Left lung (tissue), 14 donors: ENCODE measurements at places on chromosomes 13 and 19. TPM values are rescaled to one million over a fixed set of nuclear protein-coding genes. Genes with fewer than 3 reads are reported as not detected.

DNA sequence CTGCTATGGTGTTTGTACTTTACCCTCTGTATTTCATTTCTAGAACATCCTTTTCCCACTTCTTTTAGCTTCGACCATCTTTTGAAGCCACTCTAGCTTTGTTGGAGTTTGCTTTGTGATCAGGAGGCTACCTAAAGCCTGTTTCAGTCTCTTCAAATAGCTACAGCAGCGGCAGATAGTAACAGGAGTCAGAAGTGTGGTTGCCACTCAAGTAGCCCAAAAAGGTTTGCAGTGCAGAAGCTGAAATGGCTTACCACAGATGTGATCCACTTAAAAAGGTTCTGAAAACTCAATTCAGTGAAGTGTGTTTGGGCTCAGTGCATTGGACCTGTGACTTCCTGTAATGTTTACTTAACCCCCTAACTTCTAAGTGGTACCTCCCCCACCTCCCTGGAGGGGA, 26.2 kb downstream of the WASF3 start:
- no peak for DNase-seq
- H3K36me3 ChIP-seq: no peaks in the 10 kb centered on the region
- H3K4me3 ChIP-seq: no peak overlapping the region
- H3K4me1 ChIP-seq: no peaks in the 10 kb centered on the region

DNA sequence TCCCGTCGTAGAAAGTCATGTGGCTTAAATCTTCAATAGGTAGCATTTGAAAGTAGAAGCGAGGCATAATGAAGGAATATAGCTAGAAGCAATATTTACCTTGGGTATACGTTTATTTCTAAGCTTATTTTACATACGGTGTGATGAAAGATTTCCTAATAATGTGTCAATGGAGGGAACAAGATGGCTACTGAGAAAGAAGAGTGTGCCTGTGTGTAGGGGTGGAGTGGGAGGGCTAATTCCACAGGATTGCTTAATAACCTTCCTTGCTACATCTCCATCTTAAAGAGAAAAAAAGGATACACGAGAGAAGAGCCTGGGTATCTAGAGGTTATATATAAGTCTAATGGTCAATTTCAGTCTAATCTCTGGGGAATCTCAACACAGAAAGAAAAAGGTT, 2.0 kb downstream of the SPART start:
- no peak for DNase-seq
- peaks cover 6% of the 10 kb centered on the region for H3K27me3 ChIP-seq
- H3K36me3 ChIP-seq: no peaks in the 10 kb centered on the region
- no peak overlapping the region for H3K4me3 ChIP-seq

DNA sequence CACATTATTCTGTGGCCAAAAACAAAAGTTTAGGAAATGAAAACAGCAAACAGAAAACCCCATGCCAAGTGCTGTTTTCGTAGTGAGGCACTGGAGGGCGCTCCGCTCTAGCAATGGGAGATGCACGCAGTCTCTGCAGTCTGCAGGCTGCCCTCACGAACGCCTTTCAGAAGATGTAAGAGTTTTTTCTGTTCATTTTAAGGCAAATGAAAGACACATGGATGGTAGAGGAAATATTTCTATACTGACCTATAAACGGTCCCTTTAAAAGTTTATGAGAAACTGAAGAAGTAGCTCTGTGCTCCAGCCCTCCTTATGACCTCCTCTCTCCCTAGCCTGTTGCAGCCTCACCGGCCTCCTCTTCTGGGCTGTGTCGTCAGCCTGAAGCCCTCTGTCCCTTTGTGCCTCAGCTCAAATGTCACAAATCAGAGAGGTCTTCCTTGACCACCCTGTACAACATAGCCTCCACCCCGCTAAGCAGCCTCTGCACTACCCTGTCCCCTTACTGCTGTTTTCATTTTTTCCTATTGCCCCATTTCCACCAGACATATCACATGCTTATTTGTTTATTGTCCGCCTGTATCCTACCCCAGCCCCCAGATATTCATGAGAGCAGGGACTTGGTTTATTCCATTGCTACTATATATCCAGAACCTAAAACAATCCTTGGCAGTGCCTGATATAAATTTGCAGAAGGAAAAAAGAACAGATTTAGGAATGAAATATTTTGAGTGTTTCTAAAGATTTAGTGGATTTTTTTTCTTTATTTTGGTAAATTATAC, 116.4 kb downstream of the TM9SF2 start:
- peak; percentile 48 for DNase-seq
- H3K27me3 ChIP-seq: no peaks in the 10 kb centered on the region

- H3K27ac ChIP-seq: no peak overlapping the region
- no peaks in the 10 kb centered on the region for H3K36me3 ChIP-seq
- H3K4me1 ChIP-seq: no peaks in the 10 kb centered on the region
- no peaks in the 10 kb centered on the region for H3K27me3 ChIP-seq
- no peak for DNase-seq
Observed at GRCh38 chr13:97883396-97883795, 70.1 kb upstream of the IPO5 start.

DNA sequence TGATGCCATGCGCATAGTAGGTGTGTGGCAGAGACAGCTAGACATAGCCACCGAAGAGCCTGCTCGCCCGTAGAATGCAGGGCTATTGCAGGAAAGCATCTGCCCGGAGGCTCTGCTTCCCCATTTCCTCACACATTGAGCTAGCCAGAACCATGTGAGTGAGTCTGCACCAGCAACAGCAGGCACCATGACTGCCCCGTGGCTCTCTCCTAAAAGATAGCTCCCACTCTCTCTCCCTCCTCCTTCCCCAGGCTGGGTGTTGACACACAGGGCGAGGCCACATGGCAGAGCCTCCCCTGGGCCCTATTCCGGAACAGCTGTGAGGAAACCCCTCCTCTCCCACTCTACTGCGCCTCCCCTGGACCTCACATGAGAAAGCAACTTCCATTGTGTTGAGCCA, 52.3 kb upstream of the ATP12A start:
- no peaks in the 10 kb centered on the region for H3K36me3 ChIP-seq
- H3K4me3 ChIP-seq: no peak overlapping the region
- no peaks in the 10 kb centered on the region for H3K27me3 ChIP-seq
- DNase-seq: no peak

- H3K27me3 ChIP-seq: peaks cover 12% of the 10 kb centered on the region
- no peaks in the 10 kb centered on the region for H3K36me3 ChIP-seq
Observed at GRCh38 chr19:3358689-3359014, 7.7 kb upstream of the NFIC start.

DNA sequence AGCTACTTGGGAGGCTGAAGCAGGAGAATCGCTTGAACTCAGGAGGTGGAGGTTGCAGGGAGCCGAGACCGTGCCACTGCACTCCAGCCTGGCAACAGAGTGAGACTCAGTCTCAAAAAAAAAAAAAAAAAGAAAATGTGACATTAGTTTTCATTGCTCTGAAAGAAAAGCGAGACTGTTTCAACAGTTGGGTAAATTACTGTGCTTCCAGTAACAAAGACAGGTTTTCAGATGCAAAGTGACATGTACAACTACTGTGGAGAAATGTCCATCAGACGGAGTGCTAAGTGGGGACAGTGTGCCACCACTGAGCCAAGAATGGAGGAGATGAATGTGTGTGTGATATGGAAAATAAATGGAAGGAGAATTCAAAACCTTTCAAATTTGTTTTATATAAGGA, 24.2 kb upstream of the SLC15A1 start:
- H3K4me3 ChIP-seq: no peak overlapping the region
- H3K36me3 ChIP-seq: no peaks in the 10 kb centered on the region
- DNase-seq: no peak
- no peak overlapping the region for H3K27ac ChIP-seq
- no peaks in the 10 kb centered on the region for H3K4me1 ChIP-seq
- H3K27me3 ChIP-seq: no peaks in the 10 kb centered on the region

DNA sequence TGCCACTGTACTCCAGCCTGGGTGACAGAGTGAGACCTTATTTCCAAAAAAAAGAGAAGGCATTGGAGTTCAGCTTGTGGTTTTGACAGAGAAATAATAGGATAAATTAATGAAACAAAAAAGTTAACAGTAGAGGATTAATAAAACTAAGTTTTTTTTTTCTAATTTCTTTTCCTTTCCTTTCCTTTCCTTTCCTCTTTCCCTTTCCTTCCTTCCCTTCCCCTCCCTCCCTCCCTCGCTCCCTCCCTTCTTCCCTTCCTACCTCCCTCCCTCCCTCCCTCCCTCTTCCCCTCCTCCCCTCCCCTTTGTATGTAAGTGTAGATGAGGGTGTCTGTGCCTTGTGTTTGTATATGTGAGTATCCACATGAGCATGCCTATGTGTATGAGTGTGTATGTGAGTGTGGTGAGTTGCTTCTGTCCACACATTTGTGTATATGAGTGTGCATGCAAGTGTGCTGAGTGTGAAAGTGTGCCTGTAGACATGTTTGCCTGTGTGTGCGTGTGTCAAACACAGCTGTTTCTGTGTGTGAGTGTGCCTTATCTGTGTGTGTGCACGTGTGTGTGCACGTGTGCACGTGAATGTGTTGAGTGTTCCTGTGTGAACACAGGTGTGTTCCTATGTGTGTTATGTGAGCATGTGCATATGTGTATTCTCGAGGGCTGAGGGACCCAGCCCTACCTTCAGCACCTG, 12.5 kb upstream of the MZF1 start:
- no peak overlapping the region for H3K27ac ChIP-seq
- DNase-seq: no peak
- no peak overlapping the region for H3K4me3 ChIP-seq
- peaks cover 10% of the 10 kb centered on the region for H3K4me1 ChIP-seq

GRCh38 chr13:114249077-114249476, 14.4 kb downstream of the CDC16 start:
- peaks cover 97% of the 10 kb centered on the region for H3K36me3 ChIP-seq
- no peak overlapping the region for H3K4me3 ChIP-seq
- H3K27me3 ChIP-seq: no peaks in the 10 kb centered on the region

GRCh38 chr13:23671897-23672296, 101.7 kb downstream of the TNFRSF19 start:
- H3K36me3 ChIP-seq: no peaks in the 10 kb centered on the region
- peak overlapping the region; percentile 9 for H3K27ac ChIP-seq
- no peaks in the 10 kb centered on the region for H3K27me3 ChIP-seq

DNA sequence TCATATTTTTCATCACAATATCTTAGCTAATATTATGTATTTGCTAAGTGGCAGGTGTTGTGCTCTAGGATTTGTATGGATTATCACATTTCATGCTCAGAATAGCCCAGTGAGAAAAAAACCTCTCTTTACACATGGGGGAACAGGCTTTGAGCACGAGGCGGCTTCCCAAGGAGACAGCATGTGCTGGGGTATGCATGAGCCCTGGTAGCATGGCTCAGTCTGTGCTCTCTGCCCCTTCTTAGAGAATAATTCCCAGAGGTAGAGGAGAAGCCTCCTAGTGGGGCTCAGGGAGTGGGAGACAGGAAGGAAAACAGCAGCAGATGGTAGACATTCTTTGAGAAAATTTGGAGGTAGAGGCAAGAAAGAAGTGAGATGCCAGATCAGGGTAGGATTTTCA, 31.6 kb downstream of the RNASEH2B start:
- H3K4me1 ChIP-seq: no peaks in the 10 kb centered on the region
- H3K27ac ChIP-seq: no peak overlapping the region
- no peak overlapping the region for H3K4me3 ChIP-seq
- no peak for DNase-seq
- H3K36me3 ChIP-seq: peaks cover 38% of the 10 kb centered on the region

GRCh38 chr13:77190349-77190958, 136.4 kb downstream of the MYCBP2 start:
- H3K4me1 ChIP-seq: no peaks in the 10 kb centered on the region
- H3K36me3 ChIP-seq: peaks cover 71% of the 10 kb centered on the region
- H3K27me3 ChIP-seq: no peaks in the 10 kb centered on the region
- no peak overlapping the region for H3K4me3 ChIP-seq
- no peak for DNase-seq
- H3K27ac ChIP-seq: no peak overlapping the region

DNA sequence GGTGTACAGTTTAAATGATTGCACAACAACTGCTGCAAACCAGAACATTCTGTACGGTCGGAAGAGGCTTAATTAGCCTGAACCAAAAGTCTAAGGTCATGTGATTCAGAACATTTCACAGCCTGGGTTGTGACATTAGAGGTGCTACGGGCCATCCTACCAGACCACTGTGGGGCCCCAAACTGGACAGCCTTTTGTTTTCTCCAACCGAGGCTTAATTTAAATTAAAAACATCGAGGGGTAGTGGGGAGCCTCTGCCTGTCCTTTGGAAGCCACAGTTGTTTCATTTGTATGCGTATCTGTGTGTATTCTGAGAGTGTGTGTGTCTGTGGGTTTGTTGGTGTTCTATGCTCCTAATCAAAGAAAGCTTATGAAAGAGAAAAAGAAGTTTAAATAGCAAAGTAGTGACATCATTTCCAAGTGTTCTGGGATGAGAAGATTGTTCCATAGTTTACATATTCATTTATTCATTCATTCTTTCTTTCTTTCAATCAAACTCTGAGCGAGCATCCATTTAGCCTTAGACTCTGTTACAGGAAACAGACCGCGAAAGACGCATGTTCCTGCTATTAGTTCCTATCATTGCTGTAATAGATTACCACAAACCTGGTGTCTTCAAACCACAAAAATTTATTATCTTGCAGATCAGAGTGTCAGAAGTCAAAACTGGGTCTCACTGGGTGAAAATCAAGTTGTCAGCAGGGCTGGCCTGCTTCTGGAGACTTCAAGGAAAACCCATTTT, 444.8 kb downstream of the FOXO1 start:
- peaks cover 20% of the 10 kb centered on the region for H3K4me1 ChIP-seq
- no peaks in the 10 kb centered on the region for H3K36me3 ChIP-seq
- no peak overlapping the region for H3K4me3 ChIP-seq
- H3K27me3 ChIP-seq: no peaks in the 10 kb centered on the region
- H3K27ac ChIP-seq: peak overlapping the region; percentile 53

DNA sequence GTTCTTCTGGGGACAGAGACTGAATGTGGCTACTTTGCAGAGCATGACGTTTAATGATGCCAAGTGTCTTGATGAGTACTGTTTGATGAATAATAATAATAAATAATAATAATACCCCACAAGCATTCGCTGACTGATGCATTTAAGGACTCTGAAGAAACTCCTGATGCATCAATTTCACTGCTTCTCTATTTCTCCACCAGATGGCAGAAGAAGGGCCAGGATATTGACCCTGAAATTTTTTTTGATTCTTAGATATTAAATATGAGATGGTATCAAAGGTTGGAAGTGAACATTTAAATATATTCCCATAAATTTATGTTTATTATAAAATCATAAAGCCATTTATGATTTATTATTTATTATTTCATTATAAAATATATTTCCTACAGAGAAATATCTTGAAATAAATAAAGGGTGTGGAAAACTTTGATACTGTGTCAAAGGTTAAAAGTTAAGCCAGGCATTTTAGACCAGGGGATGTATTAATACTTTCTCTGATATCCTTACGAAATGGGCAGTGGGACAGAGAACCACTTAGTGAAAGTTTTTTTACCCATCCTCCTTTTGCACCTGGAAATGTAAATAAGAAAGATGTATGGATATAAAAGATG, 170.9 kb downstream of the LACC1 start:
- H3K4me3 ChIP-seq: no peak overlapping the region
- no peak overlapping the region for H3K27ac ChIP-seq
- peak; percentile 23 for DNase-seq
- peaks cover 4% of the 10 kb centered on the region for H3K4me1 ChIP-seq
- H3K27me3 ChIP-seq: no peaks in the 10 kb centered on the region
- H3K36me3 ChIP-seq: no peaks in the 10 kb centered on the region

GRCh38 chr13:70585109-70585508, 476.9 kb upstream of the KLHL1 start:
- no peak for DNase-seq
- no peaks in the 10 kb centered on the region for H3K27me3 ChIP-seq
- no peak overlapping the region for H3K27ac ChIP-seq
- H3K36me3 ChIP-seq: no peaks in the 10 kb centered on the region
- H3K4me3 ChIP-seq: no peak overlapping the region

GPATCH1 gene
- polyA plus RNA-seq: 16.0 TPM

GARRE1 gene
- 35.8 TPM for polyA plus RNA-seq

TNFRSF19 gene
- polyA plus RNA-seq: 87.8 TPM
